ENCODE measurements at places on chromosomes 5 and 9. TPM values are rescaled to one million over a fixed set of nuclear protein-coding genes. Genes with fewer than 3 reads are reported as not detected.

The CRAT gene
- total RNA-seq, result 75.0 TPM

The SLC6A7 gene
- not detected for total RNA-seq

The PLCXD3 gene
- total RNA-seq, result 44.5 TPM

The FCHO2 gene
- 10.7 TPM for total RNA-seq

The GABRA6 gene
- total RNA-seq, result not detected

The FIBCD1 gene
- total RNA-seq, result 4.6 TPM

The NTNG2 gene
- total RNA-seq, result 5.2 TPM

The ADGRD2 gene
- total RNA-seq, result not detected

The PCDHB10 gene
- 2.0 TPM for total RNA-seq

The GPX8 gene
- 17.5 TPM for total RNA-seq

The DBH gene
- not detected for total RNA-seq

The ISL1 gene
- total RNA-seq, result not detected

The SHOC1 gene
- not detected for total RNA-seq

The SURF1 gene
- total RNA-seq, result 41.5 TPM

DNA sequence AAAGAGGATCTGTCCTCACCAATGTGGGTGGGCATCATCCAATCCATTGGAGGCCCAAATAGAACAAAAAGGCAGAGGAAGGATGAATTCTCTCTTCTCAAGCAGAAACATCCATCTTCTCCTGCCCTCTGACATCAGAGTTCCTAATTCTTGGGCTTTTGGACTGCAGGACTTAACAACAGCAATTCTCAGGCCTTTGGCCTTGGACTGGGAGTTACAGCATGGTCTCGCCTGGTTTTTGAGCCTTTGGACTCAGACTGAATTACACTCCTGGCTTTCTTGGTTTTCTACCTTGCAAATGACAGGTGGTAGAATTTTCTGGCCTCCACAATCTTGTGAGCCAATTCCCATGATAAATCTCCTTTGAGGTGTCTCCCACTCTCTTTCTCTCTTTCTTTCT, 60.5 kb upstream of the CD180 start:
- DNase-seq, result no peak

GRCh38 chr9:33249087-33249658, 9.2 kb downstream of the SPINK4 start:
- DNase-seq, result no peak

DNA sequence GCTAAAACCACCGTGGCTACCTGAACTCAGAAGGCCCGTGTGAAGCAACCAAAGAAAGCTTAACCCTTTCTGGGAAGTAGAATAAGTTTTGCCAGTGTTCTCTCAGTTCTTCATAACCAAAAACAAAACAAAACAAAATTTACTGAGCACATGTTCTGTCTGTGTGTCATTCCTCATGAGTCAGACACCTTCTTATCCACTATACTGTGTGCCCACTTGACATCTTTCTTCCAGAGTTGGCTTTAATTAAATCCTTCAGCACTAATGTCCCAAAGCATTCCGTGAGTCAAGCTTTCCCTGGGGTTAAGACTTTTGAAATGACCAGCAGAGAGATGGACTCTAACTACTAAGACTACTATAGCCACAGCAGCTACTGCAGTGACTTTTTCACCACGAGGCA, 61.3 kb downstream of the GLIS3 start:
- DNase-seq, result no peak

- no peak for DNase-seq
Measured at GRCh38 chr5:147487031-147487750, 22.7 kb downstream of the DPYSL3 start.

GRCh38 chr9:98280574-98280973, 25.1 kb upstream of the TBC1D2 start:
- no peak for DNase-seq

DNA sequence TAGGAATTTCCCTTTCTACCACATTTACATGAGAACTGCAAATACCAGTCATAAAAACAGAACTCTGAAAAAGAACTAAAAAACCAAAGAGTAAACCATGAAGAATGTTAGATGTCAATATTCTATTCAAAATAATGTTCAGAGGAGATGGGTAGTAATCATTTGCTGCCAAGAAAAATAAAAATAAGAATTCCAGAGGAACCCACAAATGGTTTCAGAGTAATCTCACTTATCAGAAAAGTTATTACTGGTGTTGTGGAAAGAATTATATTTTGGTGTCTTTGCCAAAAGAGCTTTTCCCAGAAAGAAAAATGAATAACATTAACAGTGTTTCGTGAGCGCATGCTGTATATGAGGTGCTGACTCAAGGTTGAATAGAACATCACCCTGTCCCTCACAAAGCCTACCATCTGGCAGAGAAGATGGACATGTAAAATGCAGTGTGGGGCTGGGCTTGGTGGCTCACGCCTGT, 35.6 kb downstream of the GPR21 start:
- DNase-seq, result no peak

DNA sequence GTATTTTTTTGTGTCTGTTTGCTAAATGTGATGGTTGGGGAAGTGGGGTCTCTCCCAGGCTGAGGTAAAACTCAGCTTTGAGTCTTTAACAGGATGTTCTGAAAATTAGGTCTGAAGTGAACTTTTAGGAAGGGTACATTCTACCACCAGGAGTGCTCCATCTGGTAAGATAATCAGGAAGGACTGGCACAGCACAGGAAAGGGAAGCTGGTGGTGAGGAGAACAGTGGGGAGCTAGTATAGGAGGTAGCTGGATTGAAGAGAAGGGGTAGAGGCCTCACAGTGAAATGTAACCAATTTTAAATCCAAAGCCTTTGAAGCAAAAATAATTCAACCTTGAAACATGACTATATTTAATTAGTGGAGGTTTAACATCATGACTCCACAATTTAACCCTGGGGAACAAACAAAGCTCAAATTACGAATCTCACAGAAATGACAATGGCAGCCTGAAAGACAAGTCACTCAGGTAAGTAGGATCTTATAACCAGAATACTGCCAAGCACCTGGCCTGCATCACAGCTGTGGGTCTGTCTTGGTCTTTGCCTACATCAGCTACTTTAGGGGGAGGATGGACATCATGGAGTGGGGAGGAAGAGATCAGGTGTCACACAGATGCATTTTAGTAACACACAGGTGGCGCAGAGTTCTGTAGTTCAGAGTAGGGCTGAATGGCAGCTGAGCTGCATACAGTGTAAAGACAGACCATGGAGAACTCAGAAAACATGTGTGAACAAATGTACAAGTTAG, 445.3 kb downstream of the DMRT2 start:
- no peak for DNase-seq

DNA sequence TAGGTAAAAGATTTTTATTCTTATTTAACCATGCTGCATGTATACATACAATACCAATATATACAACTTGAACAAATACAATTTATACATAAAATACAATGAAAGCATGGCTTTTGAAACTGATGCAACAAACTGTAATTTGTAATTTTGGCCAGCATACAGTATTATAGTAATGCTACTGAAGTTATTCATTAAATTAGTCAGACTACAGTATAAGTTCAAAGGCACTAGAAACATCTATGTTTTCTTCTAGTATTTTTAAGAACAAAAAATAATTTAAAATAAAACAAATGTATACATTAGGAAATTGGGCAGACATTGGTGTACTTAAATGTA, 18.8 kb downstream of the IL4 start:
- DNase-seq, result no peak

DNA sequence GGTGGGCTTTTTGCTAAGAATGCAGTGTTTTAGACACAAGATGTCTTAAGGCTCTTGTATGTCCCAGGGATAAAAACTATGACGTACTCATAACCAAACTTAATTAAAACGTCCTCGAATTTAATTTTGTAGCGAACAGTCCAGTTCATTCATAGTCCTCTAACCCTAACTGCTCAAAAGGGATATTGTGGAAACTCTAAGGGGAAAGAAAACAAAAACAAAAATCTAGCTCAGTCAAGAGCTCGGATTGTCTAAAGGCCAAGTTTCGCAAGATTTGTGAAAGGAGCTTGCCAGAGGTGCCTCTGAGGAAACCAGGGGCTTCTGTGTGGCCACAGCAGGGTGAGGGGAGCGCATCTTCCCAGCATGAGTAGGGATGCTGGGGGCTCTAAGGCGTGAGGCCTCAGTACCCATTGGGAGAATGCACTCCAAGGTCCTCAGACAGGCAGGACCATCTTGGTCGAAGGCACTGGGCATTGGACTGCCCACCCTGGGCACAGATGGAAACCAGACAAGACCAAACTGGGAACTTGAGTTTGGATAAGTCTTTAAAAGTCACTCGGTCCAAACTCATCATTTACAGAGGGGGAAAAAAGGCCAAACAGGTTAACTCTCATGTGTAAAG, 71.8 kb downstream of the PRRT1B start:
- no peak for DNase-seq

DNA sequence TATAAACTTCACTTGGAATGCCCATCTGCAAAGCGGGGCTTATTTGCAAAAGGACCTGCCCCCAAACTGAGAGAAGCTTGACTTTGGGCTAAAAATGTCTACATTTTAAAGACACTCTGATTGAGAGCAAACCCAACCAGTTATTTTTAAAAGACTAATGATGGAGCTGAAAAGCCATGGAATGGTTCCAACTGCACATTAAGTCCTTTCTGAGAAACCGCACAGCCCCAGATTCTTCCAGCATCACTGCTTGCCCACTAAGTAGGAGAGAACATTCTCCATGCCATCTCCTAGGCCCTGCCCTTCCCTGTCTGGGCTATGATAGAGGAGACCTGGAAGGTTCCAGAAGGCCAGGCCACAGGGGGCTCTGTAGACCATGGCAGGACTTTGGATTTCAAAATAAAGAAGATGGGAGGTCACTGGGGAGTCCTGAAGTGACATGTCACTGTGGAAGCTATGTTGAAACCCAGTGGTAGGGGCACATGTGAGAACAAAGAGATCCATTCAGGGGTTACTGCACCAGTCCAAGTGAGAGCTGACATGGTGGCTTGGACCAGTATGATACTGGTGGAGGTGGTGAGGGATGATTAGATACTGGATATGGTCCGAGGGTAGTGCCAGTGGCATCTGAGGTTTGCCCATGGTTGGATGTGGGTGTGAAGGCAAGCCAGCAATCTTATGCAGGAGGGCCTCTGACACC, 179.2 kb downstream of the DAB2IP start:
- DNase-seq, result no peak

GRCh38 chr5:89129941-89130340, 247.0 kb upstream of the MEF2C start:
- no peak for DNase-seq

- DNase-seq, result no peak
Measured at GRCh38 chr5:6417657-6418056, 31.0 kb upstream of the UBE2QL1 start.

GRCh38 chr5:142758062-142758795, 11.9 kb upstream of the ARHGAP26 start:
- DNase-seq, result no peak

GRCh38 chr5:33685873-33686755, 205.7 kb downstream of the ADAMTS12 start:
- no peak for DNase-seq

- no peak for DNase-seq
Measured at GRCh38 chr5:137714946-137715345, 20.9 kb downstream of the KLHL3 start.

Measured in right atrium auricular region (tissue), 2 donors.